ENCODE measurements at places on chromosomes 1 and 21.

GRCh38 chr1:218473522-218473921 is 128.4 kb downstream of the TGFB2 start:
- no peak for DNase-seq

GRCh38 chr21:30194701-30195299 is 21.1 kb downstream of the CLDN8 start:
- DNase-seq = no peak

DNA sequence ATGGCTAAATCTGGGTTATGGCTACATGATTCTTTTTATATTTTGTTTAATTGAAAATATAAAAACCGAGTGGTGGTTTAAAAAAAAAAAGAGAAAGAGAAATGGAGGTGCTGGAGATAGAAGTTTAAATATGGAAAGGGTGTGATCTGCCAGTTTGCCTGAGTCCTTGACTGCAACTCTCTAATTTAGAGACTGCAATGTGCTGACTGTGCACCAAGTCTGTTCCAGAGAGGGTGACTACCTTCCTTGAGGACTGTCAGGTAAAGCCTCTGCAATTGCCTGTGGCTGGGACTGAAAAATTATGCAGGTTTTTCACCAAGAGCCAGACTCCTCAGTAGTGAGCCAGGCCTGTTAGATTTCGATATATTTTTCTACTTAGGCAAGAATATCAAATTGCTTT is 1326.3 kb downstream of the BRINP3 start:
- no peak for DNase-seq

GRCh38 chr1:24965571-24965930 is 35.5 kb upstream of the RUNX3 start:
- DNase-seq = no peak

- no peak for DNase-seq
Observed at GRCh38 chr21:30148906-30149305, 17.7 kb downstream of the CLDN17 start.

DNA sequence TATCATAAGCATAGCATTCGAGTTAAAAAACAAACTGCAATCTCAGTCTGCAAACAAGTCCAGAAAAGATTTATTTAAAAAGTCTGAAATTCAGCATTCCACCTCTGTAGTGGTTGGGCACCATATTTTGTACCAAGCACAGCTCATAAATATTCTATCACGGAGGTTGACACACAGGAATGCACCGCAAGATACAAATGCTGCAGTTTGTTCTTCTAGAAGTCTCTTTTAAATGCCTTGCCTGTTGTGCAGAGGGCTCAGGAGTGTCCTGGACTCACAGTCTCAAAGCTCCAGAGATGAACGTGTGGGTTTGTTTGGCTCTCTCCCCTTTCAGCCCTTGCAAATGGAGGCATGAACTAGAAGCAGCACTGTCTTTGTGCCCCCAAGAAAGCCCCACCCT is 212.4 kb upstream of the USP24 start:
- DNase-seq = no peak

- no peak for DNase-seq
Observed at GRCh38 chr1:239761509-239761908, 330.2 kb upstream of the FMN2 start.

- no peak for DNase-seq
Observed at GRCh38 chr21:38422082-38422481, 76.2 kb downstream of the ERG start.

DNA sequence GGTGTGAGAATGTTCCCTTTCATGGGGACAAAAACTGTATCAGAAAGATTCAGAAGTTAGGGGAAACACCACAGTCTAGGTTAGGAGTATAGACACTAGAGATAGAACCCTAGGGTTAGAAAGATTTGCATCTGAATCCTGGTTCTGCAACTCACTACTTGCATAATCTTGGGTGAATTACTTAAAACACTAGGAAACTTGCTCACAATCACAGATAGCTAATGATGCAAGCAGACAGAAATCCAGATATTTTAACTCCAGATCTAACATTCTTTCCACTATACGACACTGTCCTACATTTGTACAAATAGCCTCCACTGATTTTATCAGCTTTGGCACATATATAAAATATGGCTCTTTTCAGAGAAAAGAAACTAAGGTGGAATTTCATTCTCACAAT is 30.8 kb upstream of the GLIS1 start:
- DNase-seq = no peak

- DNase-seq = no peak
Observed at GRCh38 chr1:183622884-183623785, 12.4 kb downstream of the ARPC5 start.

- DNase-seq = no peak
Observed at GRCh38 chr1:248611883-248612414, 14.4 kb upstream of the OR2T10 start.

DNA sequence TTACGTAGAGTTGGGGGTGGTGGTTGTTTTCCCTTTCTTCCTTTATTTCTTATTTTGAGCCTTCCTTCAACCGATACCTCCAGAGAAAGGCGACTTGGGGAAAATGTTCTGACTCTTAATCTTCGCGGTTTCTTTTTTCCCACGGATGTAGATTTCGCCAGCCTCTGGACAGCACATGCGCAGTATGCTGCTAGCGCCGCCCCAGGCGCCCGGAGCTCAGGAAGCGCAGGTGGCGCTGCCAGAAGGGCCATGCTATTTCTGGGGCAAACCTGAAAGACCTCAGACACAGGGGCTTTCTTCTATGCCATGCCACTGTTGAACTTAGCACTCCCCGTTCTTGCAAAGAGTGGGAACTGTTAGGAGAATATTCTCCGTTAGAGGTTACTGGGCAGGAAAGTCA is 392.1 kb downstream of the KIF26B start:
- no peak for DNase-seq

GRCh38 chr1:65762081-65762862 is 30.4 kb upstream of the PDE4B start:
- DNase-seq = no peak

- DNase-seq = no peak
Observed at GRCh38 chr1:180863158-180863775, 49.4 kb upstream of the KIAA1614 start.

DNA sequence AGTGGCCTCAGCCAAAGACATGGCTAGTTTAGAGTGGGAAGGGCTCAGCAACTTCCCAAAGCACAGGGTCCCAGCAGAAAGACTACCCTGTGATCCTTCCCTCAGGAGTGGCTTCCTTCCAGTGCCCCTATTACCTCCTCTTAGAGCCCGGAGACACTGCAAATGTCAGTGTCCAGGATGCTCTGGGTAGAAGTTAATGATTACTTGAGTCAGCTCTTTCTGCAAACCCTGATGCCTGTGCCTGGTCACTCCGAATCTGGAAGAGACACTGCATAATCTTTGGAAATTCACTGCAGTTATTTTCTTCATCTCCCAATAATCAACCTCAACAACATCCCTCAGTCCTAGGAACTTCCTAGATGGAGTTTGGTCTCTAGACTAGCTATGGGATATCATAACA is 27.2 kb upstream of the MGST3 start:
- DNase-seq = no peak

- no peak for DNase-seq
Observed at GRCh38 chr1:176102768-176103350, 104.2 kb downstream of the COP1 start.

DNA sequence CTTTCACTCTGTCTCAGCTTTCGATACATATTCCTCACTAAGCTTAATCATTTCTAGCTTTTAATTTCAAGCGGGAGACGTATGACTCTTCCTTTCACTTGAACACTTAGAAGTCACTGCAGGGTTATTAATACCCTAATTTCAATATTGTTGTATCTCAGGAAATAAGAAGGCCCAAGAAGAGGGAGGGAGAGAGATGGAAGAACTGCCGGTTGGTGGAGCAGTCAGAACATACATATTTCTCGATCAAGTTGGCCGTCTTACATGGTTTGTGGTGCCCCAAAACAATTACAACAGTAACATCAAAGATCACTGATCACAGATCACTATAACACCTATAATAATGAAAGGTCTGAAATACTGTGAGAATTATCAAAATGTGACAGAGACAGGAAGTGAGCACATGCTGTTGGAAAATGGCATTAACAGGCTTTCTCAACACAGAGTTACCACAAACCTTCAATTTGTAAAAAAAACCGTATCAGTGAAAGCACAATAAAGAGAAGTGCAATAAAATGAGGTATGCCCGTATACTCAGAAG is 145.4 kb upstream of the HP1BP3 start:
- DNase-seq = no peak

GRCh38 chr1:228411548-228412430 is 4.9 kb downstream of the TRIM17 start:
- DNase-seq = no peak

DNA sequence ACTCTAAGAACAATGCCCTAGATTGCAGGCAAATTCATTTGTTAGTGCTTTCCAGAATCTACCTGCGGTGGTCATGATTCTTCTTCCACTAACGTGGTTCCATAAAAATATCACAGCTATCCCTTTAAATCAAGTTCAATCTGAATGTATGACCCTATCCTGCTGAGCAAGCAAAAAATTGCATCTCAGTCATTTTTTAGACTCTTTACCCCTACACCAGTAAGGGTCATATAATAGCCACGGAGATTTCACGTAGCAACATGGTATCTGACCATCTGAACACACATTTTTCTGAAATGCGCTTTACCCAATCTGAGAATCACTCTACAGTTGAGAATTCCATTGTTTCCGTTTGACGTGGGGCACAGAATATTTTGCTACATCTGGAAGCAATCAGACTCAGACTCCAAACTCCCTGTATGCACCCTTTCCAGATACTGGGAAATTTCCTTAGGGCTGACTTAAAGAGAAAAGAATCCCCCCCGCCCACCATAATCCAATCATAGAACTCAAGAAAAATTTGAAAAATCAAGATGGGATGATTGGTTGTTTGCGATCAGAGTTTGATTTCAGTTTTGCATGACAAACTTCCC is 699.2 kb upstream of the ZP4 start:
- DNase-seq = no peak

GRCh38 chr1:190608282-190608681 is 130.6 kb upstream of the BRINP3 start:
- DNase-seq = no peak

GRCh38 chr1:219188331-219188803 is 14.7 kb downstream of the LYPLAL1 start:
- no peak for DNase-seq

DNA sequence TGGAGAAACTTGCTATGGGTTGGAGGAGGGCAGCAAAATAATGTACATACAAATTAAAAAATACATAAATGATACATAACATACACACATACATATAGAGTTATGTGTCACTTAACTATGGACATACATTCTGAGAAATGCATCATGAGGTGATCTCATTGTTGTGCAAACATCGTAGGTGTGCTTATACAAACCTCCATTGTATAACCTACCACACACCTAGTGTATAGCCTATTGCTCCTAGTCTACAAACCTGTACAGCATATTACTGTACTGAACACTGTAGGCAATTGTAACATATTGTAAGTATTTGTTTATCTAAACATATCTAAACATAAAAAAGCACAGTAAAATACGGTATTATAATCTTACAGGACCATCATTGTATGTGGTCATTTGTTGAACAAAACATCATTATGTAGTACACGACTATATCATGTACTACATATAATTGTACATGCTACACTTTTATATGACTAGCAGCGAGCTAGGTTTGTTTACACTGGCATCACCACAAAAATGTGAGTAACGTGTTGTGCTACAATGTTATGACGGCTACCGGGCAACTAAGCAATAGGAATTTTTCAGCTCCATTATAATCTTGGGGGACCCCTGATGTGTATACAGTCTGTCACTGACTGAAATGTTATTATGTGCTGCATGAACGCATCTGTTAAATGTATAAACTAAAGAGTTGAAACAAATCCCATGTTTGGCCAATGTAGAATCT is 35.5 kb downstream of the ITGB3BP start:
- DNase-seq = no peak

DNA sequence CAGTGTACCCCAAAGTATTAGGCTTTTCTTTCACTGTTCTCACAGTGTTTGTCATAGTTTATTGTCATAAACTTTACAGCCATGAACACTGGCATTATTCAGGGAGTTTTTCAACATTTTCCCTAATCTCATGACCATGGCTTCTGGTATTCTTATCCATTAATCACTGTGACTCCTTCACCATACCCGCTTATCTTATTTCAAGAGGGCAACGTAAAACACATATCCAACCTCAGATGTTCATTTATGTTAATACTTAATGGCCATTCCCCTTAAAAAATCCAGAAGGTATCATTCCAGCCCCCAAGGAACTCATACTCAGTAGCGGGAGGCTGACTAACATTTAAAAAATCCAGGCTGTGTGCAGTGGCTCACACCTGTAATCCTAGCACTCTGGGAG is 78.5 kb upstream of the RGS4 start:
- DNase-seq = no peak

GRCh38 chr1:64675718-64676345 is 69.0 kb upstream of the RAVER2 start:
- no peak for DNase-seq

DNA sequence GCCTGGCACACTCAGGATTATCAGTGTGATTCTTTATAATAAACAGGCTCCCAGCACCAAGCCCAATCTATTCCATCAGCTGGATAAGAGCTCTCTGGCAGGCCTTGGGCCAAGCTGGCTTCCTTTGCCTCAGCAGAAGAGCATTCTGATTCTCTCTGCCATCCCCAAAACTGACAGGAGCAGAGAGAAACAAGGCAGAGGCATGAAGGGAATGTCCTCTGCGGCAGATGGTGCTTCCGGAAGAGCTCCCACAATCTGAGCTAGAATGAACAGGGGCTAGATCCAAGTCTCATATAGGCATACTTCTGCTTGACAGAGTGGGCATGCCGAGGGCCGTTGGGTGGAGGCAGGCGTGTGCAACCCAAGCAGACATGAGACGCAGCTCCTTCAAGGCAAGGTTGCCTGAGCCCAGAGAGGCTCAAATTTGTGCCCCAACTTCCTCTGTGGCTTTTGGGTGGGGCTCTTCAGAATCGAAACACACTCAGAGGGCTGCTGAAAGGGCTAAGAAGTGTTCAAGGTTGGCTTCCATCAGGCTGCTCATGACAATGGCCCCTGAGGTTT is 4.0 kb downstream of the CAPN2 start:
- peak; percentile 48 for DNase-seq

DNA sequence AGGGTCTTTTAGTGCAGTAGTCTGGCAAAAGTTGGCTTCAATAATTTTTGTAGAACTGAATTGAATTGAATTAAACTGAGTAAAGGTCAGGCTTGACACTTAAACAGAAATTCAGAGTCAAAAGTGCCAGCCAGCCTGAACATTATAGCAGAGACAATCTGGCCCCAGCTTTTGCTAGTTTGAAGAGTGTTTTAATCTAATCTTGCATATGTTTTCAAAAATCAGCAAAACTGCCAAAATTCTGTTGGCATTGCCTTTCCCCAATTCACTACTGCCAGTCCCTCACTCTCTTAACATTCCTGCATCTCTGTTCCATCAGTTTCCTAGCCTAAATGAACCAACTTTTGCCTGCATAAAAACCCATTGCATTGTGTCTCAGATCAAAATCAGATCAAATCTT is 403.8 kb downstream of the NUF2 start:
- DNase-seq = no peak

GRCh38 chr1:226603022-226603857 is 54.7 kb downstream of the STUM start:
- no peak for DNase-seq

- DNase-seq = no peak
Observed at GRCh38 chr1:202217951-202218350, 24.4 kb downstream of the LGR6 start.

- no peak for DNase-seq
Observed at GRCh38 chr1:158020886-158021620, 27.6 kb downstream of the KIRREL1 start.

Measured in GM19239 (cell line).